ENCODE measurements at places on chromosomes 12 and 14.

DNA sequence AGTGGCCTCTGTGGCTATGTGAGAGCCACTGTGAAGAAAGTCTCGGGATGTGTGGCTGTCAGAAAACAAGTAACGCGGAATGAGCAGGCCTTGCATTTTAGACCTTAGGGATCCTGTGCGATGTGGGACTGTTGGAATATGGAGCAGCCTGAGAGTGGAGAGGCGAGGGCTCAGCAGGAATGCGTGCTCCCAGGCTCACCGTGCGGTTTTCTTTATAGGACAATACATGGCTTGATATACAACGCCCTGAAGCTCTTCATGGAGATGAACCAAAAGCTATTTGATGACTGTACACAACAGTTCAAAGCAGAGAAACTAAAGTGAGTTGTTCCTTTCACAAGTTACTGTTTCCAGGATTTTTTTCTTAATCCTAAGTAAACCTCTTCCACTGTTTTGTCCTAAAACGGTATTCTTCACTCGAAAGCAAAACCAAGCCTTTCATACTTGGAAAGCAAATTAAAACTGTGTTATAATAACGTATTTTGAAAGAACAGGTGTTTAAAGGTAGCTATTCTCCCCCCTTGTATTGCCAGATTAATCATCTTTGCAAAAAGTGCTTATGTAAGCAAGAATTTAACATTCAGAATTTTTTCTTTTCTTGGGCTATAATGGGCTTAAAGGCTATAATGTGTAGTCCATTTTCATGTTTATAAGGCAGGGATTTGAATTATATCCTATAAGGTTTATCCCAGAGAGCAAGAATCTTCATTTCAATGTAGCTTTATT is 54.8 kb upstream of the DYNC1H1 start:
- DNase-seq = no peak

DNA sequence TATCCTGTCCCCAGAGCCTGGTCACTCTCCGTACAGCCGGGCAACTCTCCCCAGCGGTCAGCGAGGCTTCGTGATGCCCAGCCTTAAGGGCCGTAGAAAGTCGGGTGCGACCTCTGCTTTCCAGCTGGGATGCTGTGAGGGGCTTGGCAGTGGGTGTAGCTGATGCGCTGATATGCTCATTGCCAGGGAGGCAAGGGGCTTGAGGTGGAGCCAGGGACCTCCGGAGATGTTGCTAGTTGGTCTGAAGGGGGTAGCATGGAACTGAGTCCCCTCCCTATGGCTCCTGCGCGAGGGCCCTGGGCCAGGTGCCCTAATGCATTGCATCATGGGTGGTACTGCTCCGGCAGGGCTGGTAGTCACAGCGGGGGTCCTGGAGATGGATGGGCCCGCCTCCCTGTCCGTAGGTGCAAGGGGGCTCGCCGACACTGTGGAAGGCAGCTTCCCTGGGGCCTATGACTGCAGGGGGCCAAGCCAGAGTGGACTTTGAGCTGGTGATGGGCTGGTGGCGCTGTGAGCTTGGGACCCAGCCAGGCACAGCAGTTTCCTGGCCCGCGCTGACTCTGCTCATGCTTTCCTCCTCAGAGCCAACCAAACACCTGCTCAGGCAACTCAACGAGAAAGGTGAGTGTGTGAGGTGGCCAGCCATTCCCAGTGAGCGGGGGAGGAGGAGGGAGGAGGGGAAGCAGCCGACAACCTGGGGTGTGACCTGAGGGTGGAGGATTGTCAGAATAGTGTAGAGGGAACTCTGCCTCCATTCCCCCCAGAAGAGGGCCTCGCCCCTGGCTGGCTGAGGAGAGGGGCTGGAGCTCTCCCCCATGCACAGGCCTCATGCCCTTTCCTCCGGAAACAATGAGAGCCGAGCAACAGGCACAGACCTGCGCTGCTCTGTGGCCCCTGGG is 32.3 kb downstream of the PLEKHG3 start:
- peak; percentile 73 for DNase-seq

DNA sequence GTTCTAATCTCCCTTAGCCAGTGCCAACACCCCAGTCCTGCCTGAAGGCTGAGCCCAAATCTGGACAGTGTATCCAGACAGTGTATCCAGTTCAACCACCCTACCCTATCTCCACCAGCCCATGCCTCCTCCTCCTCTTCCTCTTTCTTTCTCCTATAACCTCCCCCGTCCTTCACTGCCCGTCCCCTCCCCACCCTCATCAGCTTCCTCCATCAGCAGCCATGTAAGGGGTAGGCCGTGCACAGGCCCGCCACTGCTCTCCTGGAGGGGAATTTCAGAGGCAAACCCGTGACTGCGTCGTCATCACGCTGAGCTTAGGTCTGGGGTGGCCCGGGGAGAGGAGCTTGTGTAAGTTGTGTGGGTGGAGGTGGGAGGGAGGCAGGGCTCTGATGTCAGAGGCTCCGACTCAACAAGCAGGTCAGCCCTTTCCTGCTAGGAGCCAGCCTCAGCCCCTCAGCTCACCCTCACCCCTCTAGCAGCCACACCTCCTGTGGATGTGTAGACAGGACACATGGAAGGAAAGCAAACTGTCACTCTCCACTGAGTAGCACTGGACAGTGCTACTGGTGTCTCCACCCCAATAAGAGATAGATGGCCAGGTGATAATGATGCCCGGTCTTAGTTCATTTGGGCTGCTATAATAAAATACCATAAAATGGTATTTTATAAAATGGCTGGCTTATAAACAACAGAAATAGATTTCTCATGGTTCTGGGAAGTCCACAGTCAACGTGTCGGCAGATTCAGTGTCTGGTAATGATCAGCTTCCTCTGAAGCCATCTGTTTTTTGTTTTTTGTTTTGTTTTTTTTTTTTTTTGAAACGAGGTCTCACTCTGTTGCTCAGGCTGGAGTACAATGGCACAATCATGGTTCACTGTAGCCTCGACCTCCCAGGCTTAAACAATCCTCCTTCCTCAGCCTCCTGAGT is 50.5 kb downstream of the IRF2BPL start:
- no peak for DNase-seq

DNA sequence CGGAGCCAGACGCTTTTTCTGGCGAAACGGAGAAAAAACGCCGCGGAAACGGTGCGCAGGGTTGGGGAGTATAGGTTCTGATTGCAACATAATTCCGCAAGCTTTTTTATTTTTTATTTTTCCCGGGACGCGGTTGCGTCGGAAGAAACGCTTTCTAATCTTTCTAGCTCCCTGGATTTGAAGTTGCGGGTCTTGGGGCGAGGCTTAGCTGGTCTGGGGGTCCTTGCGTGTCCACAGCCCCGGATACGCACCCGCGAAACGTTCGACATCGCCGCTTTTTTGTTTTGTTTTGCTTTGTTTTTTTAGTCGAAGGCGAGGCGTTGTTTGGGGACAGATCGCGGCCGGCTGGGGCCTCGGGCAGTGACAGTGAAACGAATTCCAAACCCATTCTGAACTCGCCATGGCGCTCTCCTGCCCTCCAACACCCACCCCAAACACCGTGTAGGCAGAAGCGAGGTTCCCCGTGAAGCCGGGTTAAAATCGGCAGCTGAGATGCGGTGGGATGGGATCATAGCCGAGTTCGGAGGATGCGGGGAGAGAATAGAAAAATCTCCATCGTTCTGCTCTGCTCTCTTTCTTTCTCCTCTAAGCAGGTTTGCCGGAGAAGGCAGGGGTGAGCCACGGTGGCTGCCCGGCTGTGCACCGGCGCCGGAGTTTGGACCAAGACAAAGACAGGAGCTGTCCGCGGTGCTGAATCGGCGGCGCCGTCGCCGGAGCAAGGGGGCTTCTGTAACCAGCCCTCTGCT is 8.1 kb upstream of the LHX5 start:
- DNase-seq = no peak

GRCh38 chr14:35201066-35201465 is 78.7 kb downstream of the PRORP start:
- no peak for DNase-seq

DNA sequence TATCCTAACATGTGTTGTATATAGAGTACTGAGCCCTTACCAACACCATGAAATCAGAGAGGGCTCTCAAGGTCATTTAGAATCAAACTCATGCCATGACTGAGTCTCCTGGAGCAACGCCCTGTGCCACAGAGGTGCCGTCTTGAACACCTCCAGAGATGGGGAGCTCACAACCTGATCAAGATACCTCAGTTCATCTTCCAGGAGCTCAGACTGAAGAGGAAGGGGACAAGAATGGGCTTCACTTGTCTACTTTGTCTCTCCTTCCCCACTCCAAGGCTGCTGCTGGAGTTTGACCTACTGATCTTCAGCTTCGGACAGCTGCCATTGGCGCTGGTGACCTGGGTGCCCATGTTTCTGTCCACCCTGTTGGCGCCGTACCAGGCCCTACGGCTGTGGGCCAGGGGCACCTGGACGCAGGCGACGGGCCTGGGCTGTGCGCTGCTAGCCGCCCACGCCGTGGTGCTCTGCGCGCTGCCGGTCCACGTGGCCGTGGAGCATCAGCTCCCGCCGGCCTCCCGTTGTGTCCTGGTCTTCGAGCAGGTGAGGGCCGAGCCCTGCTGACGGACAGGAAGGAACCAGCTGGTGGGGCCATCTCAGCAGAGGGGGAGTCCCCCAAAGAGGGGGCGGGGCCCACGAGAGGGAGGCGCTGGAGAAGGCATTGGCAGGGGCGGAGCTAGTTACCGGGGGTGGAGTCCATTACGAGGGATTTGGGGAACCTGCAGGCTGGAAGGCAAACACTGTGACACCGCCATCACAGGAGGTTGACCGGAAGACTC is 12.0 kb downstream of the SOAT2 start:
- no peak for DNase-seq

- DNase-seq = peak; percentile 3
Observed at GRCh38 chr12:123971770-123972456, 718 bp downstream of the CCDC92 start.

GRCh38 chr12:90333939-90334338 is 621.0 kb downstream of the CCER1 start:
- DNase-seq = no peak

GRCh38 chr14:100626614-100627013 is 39.4 kb upstream of the BEGAIN start:
- no peak for DNase-seq

DNA sequence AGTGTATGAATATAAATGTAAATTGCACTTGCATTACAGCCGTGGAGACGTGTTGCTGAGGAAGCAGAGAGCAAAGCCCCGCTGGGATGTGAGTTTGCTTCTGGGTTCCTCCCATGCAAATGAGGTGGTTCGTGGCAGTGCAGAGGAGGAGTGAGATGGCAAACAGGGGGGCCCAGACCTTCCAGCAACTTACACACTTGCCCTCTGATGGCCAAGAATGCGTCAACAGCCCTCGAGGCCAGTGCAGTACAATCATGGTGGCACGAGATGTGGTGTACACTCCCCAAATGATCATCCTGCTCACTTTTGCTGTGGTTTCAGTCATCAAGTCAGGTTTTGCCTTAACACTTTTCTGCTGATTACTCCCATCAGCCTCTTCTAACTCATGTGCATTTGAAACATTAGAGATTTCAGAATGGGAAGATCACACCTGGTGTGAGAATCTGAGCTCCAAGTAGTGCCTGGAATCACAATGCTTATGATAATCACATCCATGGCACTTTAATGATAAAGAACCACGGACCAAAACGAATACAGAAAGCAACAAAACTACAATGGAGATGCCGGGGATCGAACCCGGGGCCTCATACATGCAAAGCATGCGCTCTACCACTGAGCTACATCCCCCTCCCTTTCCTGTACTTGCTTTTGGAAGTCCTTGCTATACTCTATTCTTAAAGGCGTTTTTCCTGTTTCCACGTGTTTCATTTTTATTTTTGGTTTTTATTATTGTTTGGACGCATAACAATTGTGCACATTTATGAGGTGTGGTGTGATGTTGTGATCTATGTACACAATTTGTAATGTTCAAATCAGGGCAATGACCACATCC is 7.0 kb upstream of the UBC start:
- DNase-seq = no peak

- DNase-seq = no peak
Observed at GRCh38 chr14:73774241-73774570, 60.0 kb upstream of the PNMA1 start.

GRCh38 chr14:31440280-31440679 is 17.0 kb downstream of the DTD2 start:
- DNase-seq = no peak

- no peak for DNase-seq
Observed at GRCh38 chr12:52528641-52529143, 8.5 kb upstream of the KRT5 start.

DNA sequence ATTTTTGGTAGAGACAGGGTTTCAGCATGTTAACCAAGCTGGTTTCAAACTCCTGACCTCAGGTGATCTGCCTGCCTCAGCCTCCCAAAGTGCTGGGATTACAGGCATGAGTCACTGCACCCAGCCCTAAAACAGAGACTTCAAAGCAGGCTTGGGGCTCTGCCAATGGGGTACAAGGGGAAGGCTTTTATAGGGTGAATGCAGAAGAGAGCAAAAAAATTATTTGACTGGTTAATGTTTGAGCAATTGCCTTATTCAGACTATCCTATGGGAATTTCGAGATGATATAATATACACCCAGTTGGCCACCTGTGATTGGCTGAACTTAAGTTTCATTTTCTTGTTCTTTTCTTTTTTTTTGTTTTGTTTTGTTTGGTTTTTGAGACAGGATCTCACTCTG is 31.5 kb upstream of the ACTN1 start:
- DNase-seq = no peak

GRCh38 chr14:90277581-90278198 is 21.3 kb downstream of the PSMC1 start:
- DNase-seq = no peak

GRCh38 chr12:81627336-81628189 is 131.6 kb downstream of the PPFIA2 start:
- DNase-seq = no peak

GRCh38 chr14:63287666-63288483 is 30.9 kb downstream of the GPHB5 start:
- no peak for DNase-seq

DNA sequence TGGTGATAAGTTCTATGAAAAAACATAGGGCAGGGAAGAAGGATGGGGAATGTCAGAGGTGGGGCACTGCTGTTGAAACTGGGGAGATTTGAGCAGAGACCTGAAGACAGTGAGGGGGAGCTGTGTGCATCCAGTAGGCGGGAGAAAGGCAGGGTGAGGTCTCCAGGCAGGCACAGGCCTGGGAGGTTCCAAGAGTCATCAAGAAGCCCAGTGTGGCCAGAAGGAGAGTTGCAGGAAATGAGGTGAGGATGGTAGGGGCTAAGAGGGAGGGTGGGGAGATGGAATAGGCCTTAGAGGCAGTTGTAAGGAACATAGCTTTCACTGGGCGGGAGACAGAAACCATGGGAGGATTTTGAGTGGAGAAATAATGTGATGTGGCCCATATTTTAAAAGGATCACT is 341.8 kb downstream of the GLT1D1 start:
- no peak for DNase-seq

DNA sequence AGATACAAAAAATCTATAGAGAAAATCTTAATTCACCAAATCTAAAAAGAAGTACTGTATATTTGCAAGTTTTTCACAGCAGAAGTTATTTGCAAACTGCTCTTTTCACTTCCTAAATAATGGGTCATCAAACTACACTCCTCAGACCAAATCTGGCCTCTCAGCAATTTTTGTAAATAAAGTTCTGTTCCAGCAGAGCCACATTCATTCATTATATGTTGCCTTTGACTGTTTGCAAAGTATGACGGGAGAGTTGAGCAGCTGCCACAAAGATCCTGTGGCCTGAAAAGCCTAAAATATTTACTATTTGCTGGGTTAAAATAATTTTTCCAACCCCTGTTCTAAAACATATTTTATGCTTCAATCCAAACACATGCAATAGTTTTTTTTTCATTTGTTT is 1222.3 kb upstream of the SEL1L start:
- no peak for DNase-seq

- no peak for DNase-seq
Observed at GRCh38 chr14:71758229-71758951, 173.8 kb upstream of the RGS6 start.

- DNase-seq = no peak
Observed at GRCh38 chr12:21138016-21138415, 7.0 kb downstream of the SLCO1B1 start.

Data from NCI-H1092 (cell line).